ENCODE measurements at places on chromosomes 5 and 9.

DNA sequence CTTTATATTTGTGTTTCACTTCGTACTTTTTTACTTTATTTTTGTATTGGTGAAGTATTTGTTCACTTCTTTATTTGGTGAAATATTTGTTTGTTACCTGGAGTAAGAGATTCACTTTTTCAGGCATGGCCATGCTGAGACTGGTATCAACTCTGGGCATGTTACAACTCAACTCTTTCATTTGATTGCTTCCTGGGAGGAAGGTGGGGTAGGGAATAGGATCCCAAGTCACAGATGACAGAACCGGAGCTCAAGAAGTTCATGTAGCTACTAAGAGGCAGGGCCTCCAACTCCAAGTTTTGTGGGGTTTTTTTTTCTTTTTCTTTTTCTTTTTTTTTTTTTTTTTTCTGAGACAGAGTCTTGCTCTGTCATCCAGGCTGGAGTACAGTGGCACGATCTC is 6.1 kb upstream of the ADGRD2 start:
- no peak for DNase-seq

- no peak for DNase-seq
Measured at GRCh38 chr9:112378328-112379176, 1.4 kb upstream of the HSDL2 start.

GRCh38 chr5:91143840-91144239 is 239.3 kb downstream of the ARRDC3 start:
- no peak for DNase-seq

- peak; percentile 47 for DNase-seq
Measured at GRCh38 chr9:23774266-23774665, 51.8 kb downstream of the ELAVL2 start.

- DNase-seq, result no peak
Measured at GRCh38 chr5:10576121-10576789, 12.4 kb downstream of the ANKRD33B start.

- DNase-seq, result peak; percentile 42
Measured at GRCh38 chr5:56681346-56681745, 134.0 kb upstream of the MAP3K1 start.

GRCh38 chr9:89764217-89764616 is 159.4 kb downstream of the GADD45G start:
- no peak for DNase-seq

DNA sequence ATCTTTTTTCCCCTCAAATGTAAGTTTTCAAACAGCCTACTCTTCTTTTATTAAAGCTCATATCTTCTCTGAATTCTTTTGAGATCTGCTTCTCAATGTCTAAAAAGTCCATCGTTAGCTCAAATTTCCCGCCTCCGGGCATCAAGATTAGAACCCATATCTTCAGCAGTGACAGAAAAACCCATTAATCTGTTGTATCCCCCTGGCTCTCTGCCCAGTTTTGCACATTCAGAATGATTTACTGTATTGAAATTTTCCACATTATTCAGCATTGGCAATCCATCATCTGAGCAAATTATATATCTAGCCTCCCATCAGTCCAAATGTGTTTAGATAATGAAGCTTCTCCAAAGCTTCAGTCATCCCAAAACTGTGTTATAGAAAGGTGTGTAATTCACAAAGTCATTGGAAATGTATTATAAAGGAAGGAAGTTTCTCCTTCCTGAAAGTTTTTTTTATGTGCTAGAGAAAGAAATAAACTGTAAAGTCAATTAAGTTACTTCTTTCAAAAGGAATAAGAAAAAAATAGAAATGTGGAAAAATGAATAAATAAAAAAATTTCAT is 849.9 kb downstream of the MAT2B start:
- DNase-seq, result no peak

- DNase-seq, result no peak
Measured at GRCh38 chr5:54325610-54326311, 15.4 kb upstream of the ARL15 start.

- no peak for DNase-seq
Measured at GRCh38 chr9:121359351-121360294, 10.4 kb downstream of the STOM start.

GRCh38 chr5:173733831-173734501 is 117.5 kb upstream of the BOD1 start:
- no peak for DNase-seq

GRCh38 chr9:30574355-30575151 is 1809.9 kb upstream of the ACO1 start:
- no peak for DNase-seq

GRCh38 chr9:35553670-35554543 is 51.2 kb upstream of the TESK1 start:
- peak; percentile 85 for DNase-seq

DNA sequence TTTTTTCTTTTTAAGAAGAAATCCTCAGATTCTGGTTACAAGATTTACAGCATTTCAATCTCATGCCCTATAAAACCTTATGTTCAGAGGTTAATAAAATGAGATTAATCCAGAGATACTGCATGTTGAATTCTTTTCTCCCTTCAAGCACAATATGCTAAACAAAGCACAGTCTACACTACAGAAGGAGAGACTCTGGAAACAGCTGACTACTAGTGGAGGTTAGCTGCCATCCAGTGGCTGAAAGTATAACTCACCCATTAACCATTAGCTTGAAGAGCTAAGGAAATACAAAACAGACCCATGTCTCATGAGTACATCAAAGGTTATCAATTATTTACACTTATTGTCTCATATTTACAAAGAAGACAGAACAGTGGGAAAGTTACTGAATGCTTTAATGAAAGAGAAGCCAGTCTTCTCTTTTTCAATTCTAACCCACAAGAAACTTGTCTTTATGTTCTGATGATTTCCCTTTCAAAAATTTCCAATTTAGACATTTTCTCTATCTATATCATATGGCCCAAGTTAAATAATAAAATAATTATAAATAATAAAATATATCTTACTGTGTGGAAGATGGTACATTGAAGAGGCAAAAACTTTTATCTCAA is 12.7 kb upstream of the DNAH5 start:
- peak; percentile 74 for DNase-seq

DNA sequence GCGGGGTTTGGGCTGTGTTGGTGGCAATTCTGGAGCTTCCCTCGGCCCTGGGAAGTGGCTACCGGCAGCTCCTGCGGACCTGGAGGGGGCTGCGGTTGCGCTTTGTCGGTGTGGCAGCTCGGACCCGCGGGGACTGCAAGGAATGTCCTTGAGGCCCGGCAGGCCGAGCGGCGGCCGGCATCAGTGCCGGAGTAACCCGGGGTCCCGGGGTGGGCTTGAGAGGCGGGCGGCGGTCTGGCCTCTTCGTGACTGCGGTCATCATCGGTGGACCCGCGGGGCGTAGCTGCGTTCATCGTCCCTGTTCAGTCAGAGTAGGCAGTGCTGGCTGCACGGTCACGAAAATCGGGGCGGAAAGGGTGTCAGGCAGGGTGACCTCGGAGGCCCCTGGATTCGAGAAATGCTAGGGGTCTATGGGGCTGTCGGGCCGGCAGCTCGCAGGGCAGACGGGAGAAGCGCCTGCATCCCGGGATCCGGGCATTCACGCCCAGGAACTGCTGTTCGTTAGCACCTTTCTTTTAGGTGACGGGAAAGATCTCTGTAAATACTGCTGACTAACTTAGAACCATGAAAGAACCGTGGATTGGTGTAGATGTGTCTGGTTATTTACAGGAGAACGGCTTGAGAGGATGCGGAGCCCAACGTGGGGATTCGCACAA is 474 bp downstream of the HMGCR start:
- peak; percentile 7 for DNase-seq

DNA sequence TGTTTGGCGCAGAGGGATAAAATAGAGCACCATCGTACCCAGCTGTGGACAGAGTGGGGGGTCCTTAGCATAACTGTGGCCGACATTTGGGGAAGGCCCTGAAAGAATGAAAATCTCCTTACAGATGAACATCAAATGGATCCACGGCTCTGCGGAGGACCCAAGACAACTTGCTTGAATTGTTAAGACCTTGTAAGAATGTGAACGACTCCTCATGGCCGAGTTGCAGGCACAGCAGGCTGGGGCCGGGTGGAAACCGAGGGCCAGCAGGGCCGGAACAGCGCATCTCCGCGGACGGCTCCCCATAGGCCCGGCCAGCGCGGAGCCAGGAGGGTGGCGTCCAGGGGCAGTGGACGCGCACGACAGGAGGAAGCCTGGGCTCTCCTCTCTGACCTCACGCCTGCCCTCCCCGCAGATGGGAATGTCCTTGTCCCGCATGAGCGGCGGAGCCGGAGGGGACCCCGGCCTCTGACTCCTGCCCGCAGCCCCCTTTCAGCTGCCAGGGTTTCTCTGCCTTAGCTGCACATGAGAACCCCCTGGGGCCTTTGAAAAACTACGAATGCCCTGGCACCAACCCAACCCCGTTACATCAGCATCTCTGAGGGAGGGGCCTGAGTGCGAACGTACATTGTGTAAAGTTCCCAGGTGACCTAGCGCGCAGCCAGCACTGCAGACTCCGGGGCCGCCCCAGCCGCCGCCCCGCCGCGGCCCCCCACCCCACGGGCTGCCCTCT is 36.2 kb upstream of the PTCH1 start:
- DNase-seq, result no peak

GRCh38 chr5:111364992-111365391 is 140.8 kb downstream of the CAMK4 start:
- DNase-seq, result no peak

- DNase-seq, result peak; percentile 62
Measured at GRCh38 chr5:146051678-146052077, 53.7 kb downstream of the PLAC8L1 start.

- DNase-seq, result no peak
Measured at GRCh38 chr5:171847026-171847425, 61.4 kb downstream of the SMIM23 start.

DNA sequence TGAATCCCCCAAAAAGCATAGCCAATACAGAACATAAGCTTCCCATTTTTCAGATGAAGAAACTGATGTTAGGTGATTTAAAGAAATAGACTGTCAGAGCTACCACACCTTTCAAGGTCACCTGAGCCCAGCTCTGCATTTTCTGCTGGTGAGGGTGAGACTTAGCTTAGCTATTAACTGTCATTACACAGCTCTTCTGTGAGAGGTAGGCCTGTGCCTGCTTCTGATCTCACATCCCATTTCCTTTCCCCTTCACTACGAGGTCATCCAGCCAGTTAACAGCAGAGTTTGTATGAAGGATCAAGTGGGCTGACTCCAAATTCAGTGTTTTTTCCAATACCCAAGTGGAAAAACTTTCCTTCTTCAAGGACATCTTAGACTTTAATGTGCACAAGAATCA is 528.6 kb upstream of the CLINT1 start:
- no peak for DNase-seq

DNA sequence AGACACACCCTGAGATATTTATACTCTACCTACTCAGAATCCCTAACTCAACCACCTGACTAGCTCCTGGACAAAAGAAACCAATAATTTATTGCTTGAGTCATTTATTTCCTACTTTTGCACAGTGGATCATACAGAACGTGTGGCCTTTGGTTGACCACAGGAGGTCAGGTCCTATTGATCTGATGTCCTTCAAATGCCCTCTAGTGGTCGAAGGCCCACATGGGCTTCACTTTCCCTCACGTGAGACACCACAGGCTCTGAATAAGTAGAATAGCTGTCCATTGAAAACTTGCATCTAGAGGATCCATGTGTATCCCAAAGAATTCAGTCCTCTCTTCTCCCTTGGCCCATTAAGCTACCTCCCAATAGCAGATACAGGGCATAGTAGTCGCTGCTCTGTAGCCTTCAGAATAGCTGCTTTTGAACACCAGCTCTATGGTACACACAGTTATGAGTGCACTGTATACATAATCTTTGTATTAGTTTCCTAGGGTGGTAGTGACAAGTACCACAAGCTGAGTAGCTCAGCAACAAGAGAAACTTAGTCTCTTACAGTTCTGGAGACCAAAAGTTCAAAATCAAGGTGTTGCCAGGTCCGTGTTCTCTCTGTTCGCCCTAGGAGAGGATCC is 177.6 kb upstream of the SMARCA2 start:
- peak; percentile 45 for DNase-seq

GRCh38 chr9:88749420-88749819 is 214.4 kb downstream of the NXNL2 start:
- peak; percentile 51 for DNase-seq

DNA sequence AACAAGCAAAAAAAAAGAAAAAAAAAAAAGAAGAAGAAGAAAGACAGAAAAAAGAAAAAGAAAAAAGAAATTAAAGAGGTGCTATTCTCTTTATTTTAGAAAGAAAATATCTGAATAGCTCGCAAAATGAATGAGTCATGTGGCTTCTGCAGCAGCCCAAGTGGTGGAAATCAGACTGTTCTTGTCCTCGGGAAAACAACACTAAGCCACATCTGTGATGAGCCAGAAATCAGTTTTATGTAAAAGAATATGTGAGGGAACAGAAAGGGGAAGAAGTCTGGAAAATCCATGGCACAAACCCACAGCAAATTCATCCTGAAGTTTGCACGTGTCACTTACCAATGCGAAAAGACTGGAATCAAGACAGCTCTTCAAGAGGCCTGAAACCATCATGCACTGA is 118.7 kb upstream of the GAS1 start:
- peak; percentile 35 for DNase-seq

- no peak for DNase-seq
Measured at GRCh38 chr5:135442431-135443160, 4.6 kb downstream of the DCANP1 start.

DNA sequence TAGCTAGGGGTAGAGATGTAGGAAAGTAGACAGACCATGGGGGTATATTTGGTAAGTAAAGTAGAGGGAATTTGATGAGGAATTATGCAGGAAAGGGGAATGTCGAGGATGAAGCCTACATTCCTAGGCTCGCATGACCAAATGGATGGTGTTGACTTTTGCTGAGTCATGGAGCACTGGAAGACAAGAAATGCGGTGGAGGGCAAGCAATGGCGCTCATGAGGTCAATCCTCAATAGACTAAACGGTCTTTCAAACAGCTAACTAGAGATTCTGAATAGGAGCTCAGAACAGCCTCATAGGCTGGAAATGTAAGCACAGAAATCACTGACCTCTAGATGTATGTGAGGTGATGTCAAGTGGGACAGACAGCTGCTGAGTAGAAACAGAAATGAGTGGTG is 50.7 kb upstream of the FST start:
- peak; percentile 10 for DNase-seq

GRCh38 chr5:167351316-167351715 is 940.1 kb upstream of the WWC1 start:
- no peak for DNase-seq

- DNase-seq, result no peak
Measured at GRCh38 chr9:105062222-105062855, 134.4 kb upstream of the ABCA1 start.

DNA sequence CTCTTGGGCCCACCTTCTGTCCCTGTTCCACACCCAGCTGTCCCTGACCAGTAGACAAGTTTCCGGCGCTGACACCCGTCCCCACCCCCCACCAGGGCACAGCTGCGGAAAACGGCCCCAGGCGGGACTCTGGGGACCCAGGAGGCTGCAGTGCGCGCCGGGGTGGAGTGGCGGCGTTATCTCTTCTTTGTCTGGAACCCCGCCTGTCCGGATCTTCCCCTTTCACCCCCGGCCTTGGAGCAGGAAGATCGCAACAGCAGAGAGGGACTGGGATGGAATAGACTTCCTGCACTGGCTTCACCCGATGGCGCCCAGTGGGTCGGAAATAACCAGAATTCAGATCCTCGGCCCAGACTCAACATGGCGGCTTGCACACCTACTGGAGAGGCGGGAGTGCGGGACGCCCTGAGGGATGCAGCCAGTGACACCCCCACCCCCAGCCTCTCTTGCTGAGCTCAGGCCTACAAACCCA is 4.7 kb downstream of the PAX5 start:
- no peak for DNase-seq

Measured in AG08395 (cell line).